Ascending aorta (tissue), 2 donors: ENCODE measurements at places on chromosomes 11 and 22. TPM values are rescaled to one million over a fixed set of nuclear protein-coding genes. Genes with fewer than 3 reads are reported as not detected.

DNA sequence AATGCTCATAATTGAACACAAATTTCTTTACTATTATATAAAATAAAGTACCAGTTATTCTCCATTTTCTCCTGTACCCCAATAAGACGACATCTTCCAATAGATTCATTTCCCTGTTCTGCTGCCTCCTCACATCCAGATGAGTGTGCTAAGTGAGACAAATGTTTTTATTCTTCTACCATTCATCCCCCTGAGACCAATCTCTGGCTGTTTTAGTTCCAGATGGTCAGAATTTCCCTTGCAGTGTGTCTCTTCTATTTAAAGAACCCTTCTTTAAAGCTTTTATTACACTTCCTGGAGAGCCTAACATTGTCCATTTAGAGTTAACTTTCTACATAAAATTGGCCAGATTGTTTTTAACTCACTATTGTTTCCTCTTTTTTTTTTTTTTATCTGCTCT, 41.2 kb upstream of the GLYATL1 start:
- no peaks in the 10 kb centered on the region for H3K36me3 ChIP-seq
- H3K4me1 ChIP-seq, result no peaks in the 10 kb centered on the region
- H3K27me3 ChIP-seq, result no peaks in the 10 kb centered on the region
- DNase-seq, result no peak
- no peak overlapping the region for H3K27ac ChIP-seq

- H3K36me3 ChIP-seq, result no peaks in the 10 kb centered on the region
- H3K27ac ChIP-seq, result no peak within 1 kb of the TSS
- peaks cover 5% of the 10 kb centered on the region for H3K4me1 ChIP-seq
- no peak for DNase-seq
Measured at GRCh38 chr11:61679893-61680621, at the start of gene DAGLA. TSS of gene DAGLA (plus strand) at chr11:61680391. CDS start at chr11:61720156, 39,765 bp downstream.

SNX32 gene
- total RNA-seq, result not detected

MIOX gene
- not detected for total RNA-seq

- peak; percentile 88 for DNase-seq
- H3K27me3 ChIP-seq, result no peaks in the 10 kb centered on the region
- no peaks in the 10 kb centered on the region for H3K36me3 ChIP-seq
- H3K27ac ChIP-seq, result peak overlapping the region; percentile 82
- peaks cover 11% of the 10 kb centered on the region for H3K4me1 ChIP-seq
- H3K4me3 ChIP-seq, result peak overlapping the region; percentile 21
Measured at GRCh38 chr11:126317756-126318573, 14.1 kb downstream of the DCPS start.

CFAP300 gene
- not detected for total RNA-seq

DNA sequence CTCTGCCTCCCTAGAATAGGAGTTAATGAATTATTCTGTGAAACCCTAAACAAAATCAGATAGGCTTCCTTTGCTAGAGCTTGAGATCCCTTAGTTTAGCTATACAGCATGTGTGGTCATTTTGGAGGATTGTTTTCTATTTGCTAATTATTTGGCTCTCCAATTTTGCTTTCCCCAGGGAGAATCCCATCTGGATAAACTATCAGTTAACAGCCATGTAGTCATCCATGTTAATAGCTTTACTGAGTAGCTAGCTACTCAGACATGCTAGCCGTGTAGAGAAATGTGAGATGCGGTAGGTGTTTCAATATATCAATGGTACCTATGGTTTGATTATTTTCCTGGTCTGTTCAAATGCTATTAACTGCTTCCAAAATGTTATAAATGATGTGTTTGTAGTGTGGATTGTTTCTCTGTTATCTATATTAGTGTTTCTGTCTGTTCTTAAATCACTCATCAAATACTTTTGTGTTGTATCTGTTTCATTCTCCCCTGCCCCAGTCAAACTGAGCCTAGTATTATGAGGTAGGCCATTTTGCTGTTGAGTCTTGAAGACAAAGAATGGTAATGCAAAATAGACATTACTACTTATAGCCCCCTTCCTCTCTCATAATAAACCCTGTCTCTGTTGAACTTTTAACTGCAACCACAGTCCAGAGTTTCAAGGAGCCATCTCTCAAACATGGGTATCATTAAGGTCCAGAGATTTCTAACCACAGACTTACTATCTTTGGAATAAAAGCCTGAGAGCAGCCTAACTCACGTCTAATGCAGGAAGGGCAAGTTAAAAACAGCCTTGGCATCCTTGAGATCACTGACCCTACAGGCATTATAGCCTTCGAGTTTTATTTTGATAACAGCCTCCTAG, 56.1 kb upstream of the GRAMD1B start:
- no peaks in the 10 kb centered on the region for H3K27me3 ChIP-seq
- DNase-seq, result no peak
- no peak overlapping the region for H3K4me3 ChIP-seq
- H3K36me3 ChIP-seq, result no peaks in the 10 kb centered on the region
- H3K4me1 ChIP-seq, result no peaks in the 10 kb centered on the region

DNA sequence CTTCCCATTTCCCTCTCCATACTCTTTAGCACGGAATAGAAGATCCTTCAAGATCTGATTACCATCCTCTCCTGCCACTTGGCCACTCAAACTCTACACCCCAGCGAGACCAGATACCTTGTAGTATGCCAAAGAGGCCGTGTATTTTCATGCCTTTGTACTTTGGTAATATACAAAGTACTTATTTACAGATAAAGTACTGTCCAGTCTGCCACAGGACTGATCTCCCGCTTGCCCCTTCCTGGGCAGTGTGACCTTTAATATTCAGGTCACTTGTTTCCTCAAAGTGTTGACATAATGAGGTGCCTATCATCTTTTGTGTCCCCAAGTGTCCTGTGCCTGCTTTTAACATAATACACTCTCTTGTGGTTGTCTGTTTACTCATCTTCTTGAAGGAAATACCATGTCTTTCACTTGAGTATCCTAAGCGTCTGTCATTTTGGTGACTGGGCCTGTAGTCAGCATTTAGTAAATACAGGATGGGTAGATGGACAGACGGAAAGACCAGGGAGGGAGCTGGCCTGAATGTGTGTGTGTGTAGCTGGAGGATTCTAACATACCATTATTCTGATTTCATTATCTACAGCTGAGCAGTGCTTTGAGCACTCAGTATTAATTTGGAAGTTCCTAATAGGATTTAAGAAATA, 137.4 kb downstream of the NAV2 start:
- peaks cover 49% of the 10 kb centered on the region for H3K36me3 ChIP-seq
- no peaks in the 10 kb centered on the region for H3K27me3 ChIP-seq
- H3K27ac ChIP-seq, result no peak overlapping the region
- peaks cover 30% of the 10 kb centered on the region for H3K4me1 ChIP-seq
- H3K4me3 ChIP-seq, result no peak overlapping the region

DNA sequence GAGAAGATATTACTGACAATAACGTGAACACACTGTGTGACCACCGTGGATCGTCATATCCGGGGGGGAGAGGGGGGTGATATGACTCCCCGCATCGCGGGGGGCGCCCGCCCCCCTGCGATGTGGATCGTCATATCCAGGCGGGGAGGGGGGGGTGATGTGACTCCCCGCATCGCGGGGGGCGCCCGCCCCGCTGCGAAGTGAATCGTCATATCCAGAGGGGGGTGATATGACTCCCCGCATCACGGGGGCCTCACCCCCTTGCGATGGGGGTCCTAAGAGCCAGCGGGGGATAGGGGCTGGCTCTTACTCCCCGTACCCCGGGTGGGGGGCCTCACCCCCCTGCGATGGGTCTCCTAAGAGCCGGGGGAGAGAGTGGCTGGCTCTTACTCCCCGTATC, 19.9 kb downstream of the UNC93B1 start:
- no peak overlapping the region for H3K27ac ChIP-seq
- no peak for DNase-seq
- no peak overlapping the region for H3K4me3 ChIP-seq

DNA sequence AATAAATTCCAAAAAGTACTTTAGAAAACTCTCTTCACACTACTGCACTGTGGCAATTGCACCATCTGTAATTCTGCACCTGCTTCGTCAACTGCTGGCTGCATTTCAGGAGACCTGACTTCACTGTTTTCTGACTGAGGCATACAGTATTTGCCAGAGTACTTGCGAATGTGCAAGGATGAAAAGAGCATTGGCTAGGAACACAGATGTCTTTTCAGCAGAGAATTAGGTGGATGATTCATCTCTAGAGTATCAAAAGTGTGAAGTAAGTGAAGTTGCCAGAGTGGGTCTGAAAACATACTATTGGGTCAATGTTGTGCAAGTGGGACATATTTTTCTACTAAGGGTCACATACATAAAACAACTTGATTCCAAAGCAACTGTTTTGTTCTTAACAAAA, 427.5 kb upstream of the CCDC90B start:
- H3K27ac ChIP-seq, result no peak overlapping the region
- no peak overlapping the region for H3K4me3 ChIP-seq
- DNase-seq, result no peak
- no peaks in the 10 kb centered on the region for H3K4me1 ChIP-seq
- H3K27me3 ChIP-seq, result no peaks in the 10 kb centered on the region
- H3K36me3 ChIP-seq, result no peaks in the 10 kb centered on the region

DNA sequence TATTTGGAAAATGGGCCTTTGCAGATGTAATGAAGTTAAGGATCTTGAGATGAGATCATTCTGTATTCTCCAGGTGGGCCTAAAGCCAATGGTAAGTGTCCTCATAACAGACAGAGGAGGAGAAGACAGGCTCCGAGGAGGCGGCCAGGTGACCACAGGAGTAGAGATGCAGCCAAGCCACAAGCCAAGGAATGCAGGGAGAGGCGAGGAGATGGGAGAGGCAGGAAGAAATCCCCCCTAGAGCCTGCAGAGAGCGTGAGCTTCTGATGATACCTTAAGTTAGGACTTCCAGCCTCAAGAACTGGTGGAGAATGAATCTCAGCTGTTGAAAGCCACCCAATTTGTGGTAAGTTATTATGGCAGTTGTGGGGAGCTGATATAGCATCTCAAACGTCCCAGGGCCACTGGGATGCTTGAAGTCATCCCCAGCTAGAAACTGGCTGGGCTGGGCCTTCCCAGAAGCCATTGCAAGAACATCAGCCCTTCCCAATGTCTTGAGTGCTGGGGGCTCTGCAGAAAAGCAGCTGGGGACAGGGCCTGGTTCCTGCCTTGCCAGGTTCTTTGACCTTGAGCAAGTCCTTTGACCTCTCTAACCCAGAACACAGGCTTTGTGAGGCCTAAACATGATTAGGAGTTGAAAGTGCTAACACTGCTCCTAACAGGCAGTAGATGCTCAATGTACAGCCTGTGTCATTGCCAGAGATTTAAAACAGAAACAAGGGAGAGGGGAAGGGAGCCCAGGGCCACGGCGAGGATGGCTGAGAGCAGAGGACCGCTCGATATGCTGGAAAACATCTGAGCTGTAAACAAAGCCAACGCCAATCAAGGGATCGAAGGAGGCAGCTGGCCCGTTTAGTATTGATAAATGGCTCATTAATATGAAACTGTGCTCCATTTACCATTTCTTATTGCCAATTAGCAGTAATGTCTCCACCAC, 632.3 kb downstream of the TBC1D22A start:
- no peak for DNase-seq
- no peaks in the 10 kb centered on the region for H3K27me3 ChIP-seq
- H3K4me1 ChIP-seq, result no peaks in the 10 kb centered on the region
- H3K4me3 ChIP-seq, result no peak overlapping the region
- H3K27ac ChIP-seq, result no peak overlapping the region
